Cardiac muscle cell (in vitro differentiated cells and primary cell): ENCODE measurements at places on chromosomes 2 and 18.
A peak's percentile ranks its signal among the peaks of the same experiment; 100 is the strongest.

DNA sequence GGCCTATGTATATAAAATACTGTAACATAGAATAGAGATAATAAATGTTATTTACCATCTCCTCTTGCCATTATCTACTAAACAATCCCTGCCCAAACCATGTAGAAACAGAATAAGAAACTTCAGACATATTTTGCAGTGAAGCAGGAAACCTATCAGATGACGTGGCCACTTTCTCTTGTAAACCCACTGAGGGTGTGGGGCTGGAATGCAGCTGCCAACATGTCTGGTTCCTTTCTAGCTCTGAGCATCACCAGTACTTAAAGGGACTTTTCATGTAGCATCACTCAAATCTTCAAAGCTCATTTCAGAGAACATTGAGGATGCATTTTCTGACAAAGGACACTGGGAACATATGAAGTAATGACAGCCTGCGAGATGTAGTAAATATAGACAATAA lies 251.8 kb downstream of the LPIN1 start:
- DNase-seq, result no peak
- no peaks in the 10 kb centered on the region for H3K4me1 ChIP-seq
- H3K27ac ChIP-seq, result no peak overlapping the region
- H3K4me3 ChIP-seq, result no peak overlapping the region

- no peak for DNase-seq
- no peaks in the 10 kb centered on the region for H3K27me3 ChIP-seq
- peak overlapping the region; percentile 49 for H3K27ac ChIP-seq
- H3K36me3 ChIP-seq, result peaks cover 30% of the 10 kb centered on the region
- no peak overlapping the region for H3K4me3 ChIP-seq
Measured at GRCh38 chr2:39247512-39248043, 3.8 kb upstream of the CDKL4 start.

DNA sequence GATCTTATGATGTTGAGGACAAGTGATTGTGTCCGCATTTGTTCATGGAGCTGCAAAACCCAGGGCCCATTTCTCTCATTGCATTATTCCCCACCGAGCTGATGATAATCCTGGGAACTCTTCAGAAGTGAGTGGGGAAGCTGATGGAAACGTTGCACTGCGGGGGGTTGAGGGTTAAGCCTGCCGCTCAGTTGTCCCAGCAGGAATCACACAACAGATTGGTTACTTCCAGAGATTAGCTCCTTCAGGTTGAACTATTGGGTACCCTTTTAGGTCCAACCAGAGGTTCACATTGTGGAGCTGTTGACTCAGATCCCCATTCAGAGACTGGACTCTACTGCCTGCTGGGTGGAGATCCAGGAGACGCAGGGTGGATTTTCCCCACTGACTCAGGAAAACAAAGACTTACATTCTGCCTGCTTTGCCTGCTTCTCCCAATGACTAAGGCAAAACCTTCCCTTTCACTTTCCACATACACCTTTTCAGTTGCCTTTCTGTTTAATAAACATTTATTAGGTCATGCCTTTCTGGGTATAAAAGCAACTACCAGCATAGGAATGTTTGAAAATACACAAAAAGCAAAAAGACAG lies 286.4 kb downstream of the TXNL1 start:
- no peaks in the 10 kb centered on the region for H3K36me3 ChIP-seq
- no peak overlapping the region for H3K4me3 ChIP-seq

DNA sequence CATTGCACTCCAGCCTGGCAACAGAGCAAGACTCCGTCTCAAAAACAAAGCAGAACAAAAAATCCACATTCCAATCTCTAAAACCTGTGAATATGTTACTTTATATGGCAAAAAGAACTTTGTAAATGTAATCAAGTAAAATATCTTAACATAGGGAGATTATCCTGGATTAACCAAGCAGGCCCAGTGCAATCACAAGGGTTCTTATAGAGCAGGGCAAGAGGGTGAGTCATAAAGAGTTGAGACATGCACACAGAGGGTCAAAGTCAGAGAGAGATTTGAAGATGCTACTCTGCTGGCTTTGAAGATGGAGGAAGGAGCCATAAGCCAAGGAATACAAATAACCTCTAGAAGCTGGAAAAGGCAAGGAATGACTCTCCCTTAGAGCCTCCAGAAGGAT lies 60.9 kb upstream of the SLC9A2 start:
- H3K4me1 ChIP-seq, result no peaks in the 10 kb centered on the region
- H3K4me3 ChIP-seq, result no peak overlapping the region
- H3K36me3 ChIP-seq, result no peaks in the 10 kb centered on the region
- H3K27me3 ChIP-seq, result no peaks in the 10 kb centered on the region

DNA sequence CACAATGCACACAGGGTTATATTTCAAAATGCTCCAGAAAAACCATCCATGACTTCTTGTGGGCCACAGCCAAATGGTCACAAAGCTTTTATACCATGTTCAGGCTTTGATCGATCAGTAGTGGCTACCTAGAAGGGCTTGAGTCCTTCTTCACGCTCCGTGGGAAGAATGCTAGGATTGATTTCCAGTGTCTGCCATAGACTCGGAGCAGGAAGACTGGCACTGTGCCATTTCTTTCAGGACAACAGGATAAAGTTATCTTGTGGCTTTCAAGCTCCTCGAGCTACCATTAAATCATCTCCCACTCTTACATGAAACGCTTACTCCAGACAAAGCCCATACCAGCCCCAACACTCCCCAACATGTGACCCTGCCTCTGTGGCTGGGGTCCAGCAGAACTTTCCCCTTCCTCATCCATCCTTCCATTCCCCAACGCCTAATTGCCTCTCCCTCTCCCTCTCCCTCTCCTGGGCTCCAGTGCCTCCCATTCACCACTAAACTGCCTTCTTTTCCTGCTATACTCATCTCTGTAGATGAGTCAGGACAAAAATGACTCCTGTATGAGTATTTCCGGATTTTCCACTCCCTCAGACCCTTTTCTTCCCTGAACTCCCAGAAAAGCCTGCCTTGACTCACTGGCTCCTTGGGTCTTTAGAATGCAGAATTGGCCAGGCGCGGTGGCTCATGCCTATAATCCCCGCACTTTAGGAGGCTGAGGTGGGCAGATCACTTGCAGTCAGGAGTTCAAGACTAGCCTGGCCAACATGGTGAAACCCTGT lies 40.9 kb downstream of the ADD2 start:
- H3K4me3 ChIP-seq, result no peak overlapping the region
- H3K27me3 ChIP-seq, result no peaks in the 10 kb centered on the region
- H3K4me1 ChIP-seq, result peaks cover 8% of the 10 kb centered on the region
- no peak overlapping the region for H3K27ac ChIP-seq

- no peaks in the 10 kb centered on the region for H3K4me1 ChIP-seq
- no peaks in the 10 kb centered on the region for H3K27me3 ChIP-seq
- DNase-seq, result no peak
- H3K4me3 ChIP-seq, result no peak overlapping the region
- no peak overlapping the region for H3K27ac ChIP-seq
Measured at GRCh38 chr18:29648891-29649290, 1393.7 kb downstream of the DSC3 start.

DNA sequence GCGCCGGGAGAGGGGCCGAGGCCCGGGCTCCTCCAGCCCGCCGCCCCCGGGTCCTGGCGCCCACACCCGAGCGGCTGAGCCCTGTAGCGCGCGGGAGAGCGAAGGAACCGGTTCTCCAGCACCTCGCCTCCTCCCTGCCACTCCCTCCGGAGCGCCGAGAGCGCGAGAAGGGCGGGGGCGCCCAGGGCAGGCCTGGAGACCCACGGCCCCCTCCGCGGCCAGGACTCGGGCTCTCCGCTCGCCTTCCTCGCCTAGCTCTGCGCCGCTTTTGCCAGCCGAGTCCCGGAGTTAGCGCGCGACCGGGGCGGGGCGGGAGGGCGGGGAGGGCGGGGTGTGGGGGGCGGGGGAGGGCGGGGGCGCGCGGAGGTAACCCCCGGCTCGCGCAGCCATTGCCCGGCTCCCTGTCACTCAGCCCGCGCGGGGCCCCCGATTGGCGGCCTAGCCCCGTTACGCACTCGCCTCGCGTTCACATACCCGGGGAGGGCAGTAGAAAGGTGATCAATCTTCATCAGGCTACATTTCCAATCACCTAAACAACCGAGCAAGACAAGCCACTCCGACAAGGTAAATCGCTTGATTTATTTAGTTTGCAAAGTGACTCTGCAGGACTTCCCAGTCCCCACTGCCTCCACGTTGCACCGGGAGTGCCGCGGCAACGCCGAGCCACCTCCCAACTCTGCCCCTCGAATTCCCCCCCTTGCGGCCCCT lies at the start of gene OTX1:
Gene OTX1, plus strand, starts transcription at position 497 of the 708 bp plus-strand sequence. CDS start 2,161 bp downstream, outside the sequence.
- no peaks in the 10 kb centered on the region for H3K36me3 ChIP-seq
- no peaks in the 10 kb centered on the region for H3K4me1 ChIP-seq
- H3K27ac ChIP-seq, result no peak within 1 kb of the TSS
- H3K4me3 ChIP-seq, result peak within 1 kb of the TSS; percentile 60
- peak; percentile 78 for DNase-seq
- H3K27me3 ChIP-seq, result peaks cover 100% of the 10 kb centered on the region

- H3K27ac ChIP-seq, result no peak overlapping the region
- H3K27me3 ChIP-seq, result peaks cover 3% of the 10 kb centered on the region
- no peaks in the 10 kb centered on the region for H3K36me3 ChIP-seq
- no peak for DNase-seq
- H3K4me3 ChIP-seq, result no peak overlapping the region
Measured at GRCh38 chr18:80253236-80253635, 5.9 kb upstream of the PARD6G start.

GRCh38 chr2:3041841-3042600 lies 335.6 kb downstream of the EIPR1 start:
- no peaks in the 10 kb centered on the region for H3K27me3 ChIP-seq
- no peak overlapping the region for H3K4me3 ChIP-seq
- no peak overlapping the region for H3K27ac ChIP-seq
- no peaks in the 10 kb centered on the region for H3K36me3 ChIP-seq

DNA sequence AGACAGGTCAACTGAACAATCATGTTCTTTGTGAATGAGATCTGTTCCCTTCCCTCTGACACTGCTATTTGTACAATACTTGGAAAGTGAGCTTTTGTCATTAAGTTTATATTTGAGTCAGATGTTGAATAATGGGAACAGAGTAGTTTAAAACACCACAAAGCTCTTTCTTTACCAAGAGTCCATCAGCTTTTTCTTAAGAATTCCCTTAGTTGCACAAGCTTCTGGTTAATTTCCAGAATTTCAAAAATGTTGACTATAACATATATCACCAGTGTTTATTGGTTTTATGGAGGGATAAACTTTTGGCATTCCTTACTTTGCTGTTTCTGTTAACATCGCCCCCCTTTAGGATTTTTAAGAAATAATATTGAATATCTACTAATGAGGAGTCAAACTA lies 403.7 kb downstream of the CCDC85A start:
- H3K36me3 ChIP-seq, result no peaks in the 10 kb centered on the region
- no peak overlapping the region for H3K4me3 ChIP-seq
- DNase-seq, result no peak

- peak overlapping the region; percentile 87 for H3K27ac ChIP-seq
- DNase-seq, result peak; percentile 80
- H3K36me3 ChIP-seq, result no peaks in the 10 kb centered on the region
- H3K4me3 ChIP-seq, result no peak overlapping the region
- H3K27me3 ChIP-seq, result no peaks in the 10 kb centered on the region
- peaks cover 26% of the 10 kb centered on the region for H3K4me1 ChIP-seq
Measured at GRCh38 chr18:59516356-59517155, 157.5 kb upstream of the LMAN1 start.

- no peaks in the 10 kb centered on the region for H3K27me3 ChIP-seq
- DNase-seq, result no peak
- no peak overlapping the region for H3K4me3 ChIP-seq
- H3K36me3 ChIP-seq, result peaks cover 4% of the 10 kb centered on the region
- H3K27ac ChIP-seq, result no peak overlapping the region
Measured at GRCh38 chr18:9346775-9347174, 12.2 kb downstream of the TWSG1 start.

DNA sequence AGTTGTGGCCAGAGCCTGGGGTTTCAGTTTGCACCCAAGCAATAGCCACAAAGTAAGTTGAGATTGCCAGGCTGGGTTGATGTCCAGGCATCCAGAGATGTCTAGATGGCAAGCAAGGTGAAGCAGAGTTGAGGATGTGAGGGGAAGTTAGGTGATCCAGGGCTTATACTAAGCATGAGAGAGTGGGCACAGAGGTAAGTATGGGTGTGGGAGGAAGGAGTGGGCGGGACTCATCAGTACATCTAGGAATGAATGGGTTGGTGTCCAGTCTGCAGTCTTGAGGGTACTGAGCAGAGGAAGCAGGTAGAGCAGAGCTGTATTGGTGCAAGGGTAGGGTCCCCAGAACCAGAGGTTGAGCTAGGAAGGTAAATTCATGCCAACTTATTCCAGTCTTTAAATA lies 1.5 kb downstream of the SEMA4F start:
- peaks cover 40% of the 10 kb centered on the region for H3K27me3 ChIP-seq
- no peak overlapping the region for H3K27ac ChIP-seq
- H3K4me3 ChIP-seq, result no peak overlapping the region
- no peaks in the 10 kb centered on the region for H3K36me3 ChIP-seq
- H3K4me1 ChIP-seq, result no peaks in the 10 kb centered on the region

DNA sequence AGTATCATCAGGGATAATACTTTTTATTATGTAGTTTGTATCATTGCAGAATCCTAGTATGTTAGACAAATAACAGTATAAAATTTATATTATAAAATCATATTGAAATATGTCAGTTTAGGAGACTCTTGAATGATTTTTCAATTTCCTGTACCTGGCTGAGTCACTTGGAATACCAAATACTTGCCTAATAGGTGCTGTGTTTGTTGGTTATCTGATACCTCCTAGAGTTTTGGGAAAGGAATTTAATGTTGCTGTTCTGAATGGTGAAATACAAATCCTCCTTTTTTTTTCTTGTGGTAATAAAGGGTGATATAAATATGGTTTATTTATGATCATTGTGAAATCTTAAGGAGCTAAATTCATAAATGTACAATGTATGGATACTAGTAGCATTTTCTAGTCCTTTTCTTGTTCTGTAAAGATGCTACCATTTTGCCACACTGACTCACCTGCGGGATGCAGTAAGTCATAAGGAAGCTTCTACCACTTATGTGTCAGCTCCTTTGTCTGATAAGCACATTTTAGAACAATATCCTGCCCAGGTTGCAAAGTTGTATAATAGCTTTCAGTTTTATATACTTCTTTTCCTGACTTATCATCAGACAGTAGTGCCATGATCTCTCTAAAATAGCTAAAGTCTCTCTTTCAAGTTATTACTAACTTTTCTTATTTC lies 465.5 kb downstream of the XIRP2 start:
- H3K27ac ChIP-seq, result no peak overlapping the region
- H3K4me1 ChIP-seq, result no peaks in the 10 kb centered on the region
- no peaks in the 10 kb centered on the region for H3K27me3 ChIP-seq
- DNase-seq, result no peak
